Left hindlimb (tissue), 1 donor: ENCODE measurements at places on chromosomes 5 and 9.

- no peak for DNase-seq
Measured at GRCh38 chr5:12910641-12911040, 1006.4 kb upstream of the CTNND2 start.

- no peak for DNase-seq
Measured at GRCh38 chr5:44935871-44936270, 127.1 kb downstream of the MRPS30 start.

DNA sequence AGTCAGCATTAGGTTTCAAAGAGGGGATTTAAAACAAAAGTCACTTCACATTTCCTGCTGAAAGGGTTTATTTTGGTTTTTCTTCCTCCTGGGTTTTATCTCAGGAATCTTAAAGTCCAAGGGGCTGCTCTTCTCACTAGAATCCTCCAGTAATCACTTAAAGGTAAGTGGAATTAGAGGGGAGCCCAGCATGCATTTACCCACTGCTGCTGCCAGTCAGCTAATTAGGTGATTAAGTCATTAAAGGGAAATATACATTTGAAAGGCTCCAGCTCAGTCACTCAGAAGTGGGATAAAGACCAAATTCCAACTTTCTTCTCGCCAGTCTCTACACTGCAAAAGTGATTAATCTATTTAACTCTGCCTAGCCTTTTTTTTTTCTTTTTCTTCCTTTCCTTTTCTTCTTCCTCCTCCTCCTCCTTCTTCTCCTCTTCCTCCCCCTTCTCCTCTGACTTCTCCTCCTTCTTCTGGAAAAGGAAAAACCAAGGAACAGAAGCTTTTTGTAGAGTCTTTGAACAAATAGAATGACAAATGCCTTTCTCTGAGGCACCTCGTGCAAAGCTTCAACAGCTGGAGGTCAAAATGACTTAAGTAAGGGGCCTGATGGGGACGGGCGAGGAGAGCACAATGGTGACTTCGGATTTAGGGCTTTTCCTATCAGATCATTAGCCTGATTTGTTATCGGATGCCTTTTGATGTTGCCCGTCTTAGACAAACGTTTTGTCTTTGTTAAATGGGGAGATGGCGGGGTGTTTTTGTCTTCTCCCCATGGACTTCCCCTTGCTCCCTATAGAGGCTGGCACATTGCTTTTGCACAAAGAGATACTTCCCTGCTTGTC, 617.6 kb downstream of the IRX1 start:
- no peak for DNase-seq

DNA sequence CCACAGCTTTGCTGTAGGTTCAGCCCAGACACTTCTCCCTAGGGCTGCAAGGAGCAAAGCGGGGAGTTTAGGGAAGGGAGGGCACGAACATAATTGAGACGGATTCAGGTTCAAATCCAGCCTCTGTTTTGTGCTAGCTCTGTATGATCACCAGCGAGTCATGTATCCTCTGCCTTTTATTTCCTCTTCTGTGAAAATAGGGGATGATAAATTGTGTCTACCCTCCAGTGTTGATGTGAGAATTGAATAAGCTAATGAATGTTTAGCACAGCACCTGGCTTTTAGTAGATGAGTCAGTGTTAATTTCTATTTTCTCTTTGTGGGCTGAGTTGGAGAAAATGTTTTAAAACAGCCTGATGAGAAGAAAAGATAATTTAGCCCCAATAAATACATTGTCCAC, 6.2 kb downstream of the MLANA start:
- DNase-seq = no peak

DNA sequence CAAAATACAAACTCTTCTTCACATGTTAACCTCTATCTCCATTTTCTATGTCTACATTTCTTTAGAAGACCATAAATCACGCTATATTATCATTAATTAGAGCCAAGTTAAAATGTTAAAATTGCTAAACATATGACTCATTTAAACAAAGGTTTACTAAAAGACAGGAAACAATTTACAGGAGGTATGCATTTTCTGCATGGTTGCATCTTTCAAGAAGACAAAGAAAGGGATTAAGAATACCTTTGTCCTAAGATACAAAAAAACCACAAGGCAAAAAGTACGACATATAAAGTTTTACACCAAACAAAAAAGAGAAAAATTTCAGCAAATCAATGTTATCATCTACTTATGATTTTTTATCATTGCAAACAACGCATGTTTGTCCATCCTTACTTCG, 324.4 kb downstream of the PDE4D start:
- no peak for DNase-seq

DNA sequence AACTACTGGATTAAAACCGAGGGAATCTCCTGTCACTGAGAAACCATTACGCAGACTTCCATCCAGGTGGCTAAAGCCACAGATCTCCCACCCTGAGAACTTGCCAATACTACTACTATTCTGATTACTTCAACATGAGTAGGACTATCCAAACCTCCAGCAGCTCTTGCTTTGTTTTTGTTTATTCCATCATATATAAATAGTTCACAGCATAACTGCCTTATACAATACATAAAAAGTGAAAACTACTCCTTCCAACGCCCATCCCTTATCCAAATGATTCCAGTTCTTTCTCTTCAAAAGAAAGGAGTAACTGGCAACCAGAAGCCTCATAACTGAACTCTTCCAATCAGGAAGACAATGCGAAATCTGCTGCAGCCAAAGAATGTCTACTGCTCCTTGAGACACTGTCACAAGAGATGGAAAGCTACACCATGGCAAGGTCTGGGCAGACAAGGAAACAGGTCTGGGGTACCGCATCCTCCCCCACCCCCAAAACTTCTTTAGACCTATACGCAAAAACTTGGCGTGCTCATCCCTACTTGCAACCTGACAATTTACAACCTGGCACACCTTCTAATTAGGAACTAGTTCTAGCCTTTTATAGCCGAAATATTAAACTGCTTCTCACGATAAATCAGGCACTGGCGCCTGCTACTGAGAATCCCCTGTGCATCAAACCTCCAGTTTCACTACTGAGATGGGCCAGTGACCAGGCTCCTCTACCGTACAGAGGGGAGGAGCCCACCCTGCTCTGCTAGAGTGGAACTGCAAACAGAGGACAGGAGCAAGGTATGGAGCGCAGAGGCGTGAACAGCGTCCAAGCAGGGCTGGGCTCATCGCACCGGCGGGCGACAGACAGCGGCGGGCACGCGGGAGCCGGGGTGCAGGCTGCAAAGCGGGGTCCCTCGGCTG, 986 bp downstream of the PLPP1 start:
- DNase-seq = peak; percentile 31

DNA sequence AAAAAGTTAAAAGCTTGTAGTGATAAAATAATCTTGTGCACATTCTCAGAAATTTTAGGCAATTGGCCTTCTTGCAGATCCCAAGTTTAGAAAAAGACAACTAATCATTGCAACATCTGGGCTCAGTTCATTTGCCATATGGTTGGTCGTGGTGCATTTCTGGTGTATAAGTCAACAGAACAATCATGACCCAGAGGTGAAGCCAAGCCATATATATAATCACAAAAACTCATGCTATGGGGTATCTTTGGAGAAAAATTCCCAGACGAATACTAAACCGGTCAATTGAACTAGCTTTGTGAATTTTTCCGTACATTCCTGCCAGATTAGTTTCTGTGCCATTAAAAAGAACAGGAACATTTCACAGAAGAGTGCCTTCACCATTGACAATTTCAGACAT, 50.3 kb downstream of the FYB1 start:
- DNase-seq = no peak

DNA sequence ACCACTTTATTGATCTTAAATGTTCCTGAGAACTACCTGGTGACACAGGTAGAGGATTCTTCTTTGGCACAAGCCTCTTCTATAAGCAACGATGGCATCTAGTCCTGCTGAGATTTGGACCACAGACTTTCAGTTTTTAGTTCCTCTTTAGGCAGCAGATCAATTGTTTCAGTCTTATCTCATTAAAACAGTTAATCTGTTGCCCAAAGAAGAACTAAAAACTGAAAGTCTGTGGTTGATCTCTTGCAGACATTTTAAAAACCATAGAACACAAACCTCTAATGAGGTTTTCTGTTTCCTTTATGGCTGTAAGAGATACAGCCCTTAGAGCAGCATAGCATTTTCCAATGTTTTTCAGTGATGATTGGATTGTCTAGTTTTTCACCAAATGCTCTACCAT, 480.9 kb downstream of the MTRR start:
- DNase-seq = no peak

GRCh38 chr5:137015540-137016116, 483.5 kb downstream of the SPOCK1 start:
- DNase-seq = no peak

DNA sequence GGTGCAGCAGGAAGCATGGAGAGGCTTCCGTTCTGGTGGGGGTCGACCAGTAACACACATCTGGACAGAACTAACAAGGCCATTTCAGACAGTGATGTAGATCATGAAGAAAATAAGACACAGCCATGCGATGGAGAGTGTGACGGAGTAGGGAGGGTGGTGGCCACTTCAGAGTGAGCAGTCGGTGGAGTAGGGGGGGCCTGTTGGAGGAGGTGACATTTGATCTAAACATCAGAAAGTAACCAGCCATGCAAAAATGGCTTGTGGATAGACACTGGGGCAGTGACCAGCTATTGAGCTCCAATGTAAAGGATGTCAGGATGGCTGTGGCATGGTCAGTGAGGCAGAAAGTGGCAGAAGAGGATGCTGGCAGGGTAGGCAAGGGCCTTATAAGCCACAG, 65.9 kb downstream of the PPARGC1B start:
- DNase-seq = no peak

DNA sequence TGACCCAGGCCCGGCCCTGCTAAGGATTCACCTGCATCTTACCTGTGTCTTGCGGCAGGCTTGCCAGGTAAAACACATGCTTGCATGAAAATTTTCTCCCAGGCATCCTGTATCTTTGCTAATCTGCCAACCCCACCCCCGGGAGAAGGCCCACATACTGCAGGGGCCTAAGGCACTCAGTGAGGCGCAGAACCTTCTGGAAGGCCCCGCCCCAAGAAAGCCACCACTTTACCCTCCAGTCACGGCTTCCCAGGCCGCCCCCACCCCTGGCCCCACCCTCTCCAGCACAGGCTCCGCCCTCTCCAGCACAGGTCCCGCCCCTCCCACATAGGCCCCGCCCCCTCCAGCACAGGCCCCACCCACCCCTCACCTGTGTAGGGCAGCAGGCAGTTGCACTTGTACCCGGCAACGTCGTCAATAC, 29.8 kb upstream of the SEC16A start:
- no peak for DNase-seq
